ENCODE measurements at places on chromosomes 4 and X. TPM values are rescaled to one million over a fixed set of nuclear protein-coding genes. Genes with fewer than 3 reads are reported as not detected.

ITM2A gene
- 952 TPM for polyA plus RNA-seq

LPAR4 gene
- 39.1 TPM for polyA plus RNA-seq

SASH3 gene
- polyA plus RNA-seq: 3.2 TPM

IDS gene
- polyA plus RNA-seq: 21.7 TPM

GAGE12H gene
- polyA plus RNA-seq: not detected

UGT2B17 gene
- polyA plus RNA-seq: 2.7 TPM

KLHL4 gene
- 4.9 TPM for polyA plus RNA-seq

NELFA gene
- polyA plus RNA-seq: 25.0 TPM

CXXC4 gene
- 2.8 TPM for polyA plus RNA-seq

DUSP21 gene
- not detected for polyA plus RNA-seq

DNA sequence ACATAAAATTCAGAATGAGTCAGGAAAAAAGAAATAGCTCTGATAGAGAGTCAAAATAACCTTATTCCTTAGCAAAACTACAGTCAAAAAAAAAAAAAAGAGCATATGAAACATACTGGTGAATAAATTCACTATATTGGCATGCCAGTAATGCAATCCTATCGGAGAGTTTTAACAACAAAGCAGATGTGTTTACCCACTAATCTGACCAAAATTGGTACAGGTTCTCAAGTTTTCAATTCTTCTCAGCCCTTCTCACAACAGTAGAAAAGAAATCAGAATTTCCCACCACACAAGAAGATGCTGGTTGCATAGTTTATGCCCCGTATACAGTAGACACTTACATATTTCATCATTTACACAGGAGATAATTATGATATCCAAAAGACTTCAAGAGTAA lies 59.4 kb downstream of the LCORL start:
- no peak for DNase-seq

DNA sequence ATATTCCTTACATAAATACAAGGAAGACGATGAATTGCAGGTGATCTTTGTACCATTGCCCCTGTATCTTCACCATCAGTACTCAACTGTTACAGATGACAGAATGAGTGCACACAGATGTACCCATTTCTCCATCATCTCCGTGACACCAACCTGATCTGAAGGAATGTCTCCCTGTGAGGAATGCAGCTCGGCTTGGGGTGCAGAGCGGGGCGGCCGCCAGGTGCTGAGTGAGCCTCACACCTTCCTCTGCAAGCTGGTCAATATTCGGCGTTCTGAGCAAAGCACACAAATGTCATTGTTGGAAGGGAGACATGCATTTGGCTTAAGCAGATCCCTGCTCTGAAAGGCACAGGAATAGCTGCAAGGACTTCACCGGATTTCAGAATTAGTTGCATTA lies 7.4 kb downstream of the ARSD start:
- no peak for DNase-seq

- DNase-seq: no peak
These were observed 8.4 kb downstream of the CNGA1 start for GRCh38 chr4:48008021-48008596.

- DNase-seq: peak; percentile 96
These were observed 5.4 kb downstream of the HTRA3 start for GRCh38 chr4:8274765-8275547.

DNA sequence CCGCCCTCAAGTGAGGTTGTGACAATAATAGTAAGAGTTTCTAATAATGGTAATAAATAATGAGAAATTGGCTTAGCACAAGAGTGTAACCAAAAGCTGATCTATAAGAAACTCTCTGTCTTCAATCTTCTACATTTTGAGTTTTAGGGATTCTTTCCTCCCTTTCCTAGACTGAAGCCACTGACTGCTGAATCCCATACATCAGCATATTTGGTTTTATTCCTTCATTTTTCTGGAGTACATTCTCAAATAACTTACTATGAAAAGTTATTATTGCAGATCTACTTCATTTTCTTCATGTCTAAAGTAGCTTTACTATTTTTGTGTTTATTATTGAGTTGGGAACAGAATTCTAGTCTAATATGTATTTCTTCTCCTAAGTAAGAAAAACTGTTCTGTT lies 49.9 kb upstream of the ADAD1 start:
- DNase-seq: no peak

GRCh38 chr4:139576219-139576618 lies 20.2 kb upstream of the SETD7 start:
- DNase-seq: peak; percentile 86

- no peak for DNase-seq
These were observed 132.8 kb downstream of the SLIT2 start for GRCh38 chr4:20384456-20384855.

GRCh38 chrX:154436374-154436982 lies 476 bp upstream of the GDI1 start:
- DNase-seq: peak; percentile 67

- DNase-seq: no peak
These were observed 142.7 kb downstream of the TENM3 start for GRCh38 chr4:182385897-182386296.

GRCh38 chr4:15878011-15878410 lies 60.5 kb downstream of the FGFBP1 start:
- DNase-seq: no peak

DNA sequence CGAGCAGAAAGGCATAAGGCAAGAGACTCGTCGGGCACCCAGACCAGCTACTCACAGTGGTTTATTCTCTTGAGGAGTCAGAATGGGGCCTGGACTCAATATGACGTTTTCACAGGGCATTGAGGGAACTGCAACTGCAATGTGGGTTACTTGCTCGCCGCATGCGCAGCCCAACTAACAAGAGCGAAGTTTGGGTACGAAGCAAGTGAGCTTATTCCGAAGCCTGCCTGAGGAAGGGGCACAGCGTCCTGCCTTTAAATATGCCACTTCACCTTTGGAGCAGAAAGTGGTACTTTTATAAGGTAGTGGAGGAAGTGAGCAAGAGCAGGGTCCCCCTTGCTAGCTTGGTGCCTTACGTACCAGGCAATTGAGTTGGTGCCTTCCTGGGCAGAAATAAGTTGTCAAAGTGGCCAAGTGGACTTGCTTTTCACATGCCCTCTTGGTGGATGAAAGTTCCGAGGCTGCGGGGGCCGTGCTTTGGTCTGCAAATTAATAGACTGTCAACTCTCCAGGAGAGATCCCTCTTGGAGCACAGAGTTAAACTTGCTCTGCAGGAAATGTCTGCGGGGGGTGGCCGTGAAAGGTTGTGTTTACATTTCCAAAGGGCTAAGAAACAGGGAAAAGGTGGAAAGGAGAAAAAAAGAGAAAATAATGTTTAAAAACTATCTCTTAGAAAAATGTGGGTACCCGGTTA lies 480.4 kb downstream of the TRIML1 start:
- no peak for DNase-seq

DNA sequence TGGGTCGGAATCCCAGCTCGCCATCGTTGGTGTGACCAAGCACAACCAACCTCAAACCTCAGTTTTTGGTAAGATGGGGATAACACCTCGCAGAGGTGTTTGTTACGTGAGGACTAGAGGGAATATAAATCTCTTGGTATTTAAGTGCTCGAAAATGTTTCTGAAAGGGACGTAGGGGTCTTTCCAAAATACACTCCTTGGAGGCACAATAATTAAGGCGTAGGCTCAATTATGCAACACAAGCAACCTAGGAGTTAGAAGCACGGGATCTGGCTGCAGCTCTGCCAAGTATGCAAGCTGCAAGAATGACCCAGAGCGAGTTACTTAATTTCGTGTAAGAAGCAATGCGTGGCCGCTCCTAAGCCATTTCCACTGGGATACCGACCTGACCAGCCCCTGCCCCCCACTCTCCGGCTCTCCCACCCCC lies 552 bp downstream of the ADH5 start:
- peak; percentile 88 for DNase-seq

DNA sequence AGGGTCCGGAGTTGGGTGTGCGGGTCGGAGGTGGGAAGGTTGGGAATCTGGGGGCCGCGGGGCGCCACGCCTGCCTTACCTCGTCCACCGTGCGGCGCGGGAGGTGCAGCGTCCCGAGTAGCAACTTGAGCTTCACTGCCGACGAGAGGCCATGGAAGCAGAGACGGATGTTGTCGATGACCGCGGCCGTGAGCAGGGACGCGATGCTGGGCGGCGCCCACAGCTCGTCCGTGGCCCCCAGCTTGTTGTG lies 178 bp downstream of the NELFA start:
- DNase-seq: no peak

- DNase-seq: no peak
These were observed 48.8 kb downstream of the SHOX start for GRCh38 chrX:679291-679979.

GRCh38 chrX:141279476-141279875 lies 37.2 kb upstream of the SPANXC start:
- peak; percentile 4 for DNase-seq

- DNase-seq: no peak
These were observed 233.8 kb upstream of the LDB2 start for GRCh38 chr4:17132226-17132625.

DNA sequence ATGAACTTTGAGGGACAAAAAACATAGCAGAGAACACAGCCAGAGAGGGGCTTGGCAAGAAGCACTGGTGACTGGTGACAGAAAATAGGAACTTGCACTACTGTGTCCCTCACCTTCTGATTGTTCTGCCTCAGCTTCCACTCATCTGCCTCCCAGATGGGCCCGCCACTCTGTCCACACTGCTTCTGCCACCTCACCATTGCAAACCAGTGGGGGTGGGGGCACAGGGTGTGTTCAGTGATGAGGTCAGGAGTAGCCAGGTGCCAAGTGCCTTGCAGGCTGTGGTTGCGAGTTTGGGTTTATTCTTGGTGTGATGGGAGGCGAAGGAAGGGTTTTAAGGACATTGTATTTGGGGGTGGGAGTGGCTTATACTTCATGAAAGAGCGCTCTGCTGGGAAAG lies 9.1 kb upstream of the UBA1 start:
- no peak for DNase-seq

- DNase-seq: no peak
These were observed 11.9 kb downstream of the SULT1E1 start for GRCh38 chr4:69848028-69848427.

DNA sequence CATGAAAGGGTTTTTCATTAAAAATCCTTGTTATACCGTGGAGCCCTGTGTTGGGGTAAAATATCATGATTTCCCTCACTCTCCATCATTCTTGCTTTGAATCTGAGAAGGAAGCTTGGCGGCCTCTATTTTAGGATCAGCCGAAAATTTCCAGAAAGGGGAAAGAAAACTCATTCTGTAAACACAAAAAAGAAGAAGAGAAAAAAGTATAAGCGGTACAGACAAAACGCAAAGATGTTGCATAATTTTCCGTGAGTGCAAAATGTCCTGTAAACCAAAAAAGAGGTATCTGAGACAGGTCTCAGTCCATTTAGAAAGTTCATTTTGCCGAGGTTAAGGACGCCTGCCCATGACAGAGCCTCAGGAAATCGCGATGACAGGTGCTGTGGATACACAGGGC lies 5.3 kb downstream of the CSF2RA start:
- DNase-seq: peak; percentile 63

DNA sequence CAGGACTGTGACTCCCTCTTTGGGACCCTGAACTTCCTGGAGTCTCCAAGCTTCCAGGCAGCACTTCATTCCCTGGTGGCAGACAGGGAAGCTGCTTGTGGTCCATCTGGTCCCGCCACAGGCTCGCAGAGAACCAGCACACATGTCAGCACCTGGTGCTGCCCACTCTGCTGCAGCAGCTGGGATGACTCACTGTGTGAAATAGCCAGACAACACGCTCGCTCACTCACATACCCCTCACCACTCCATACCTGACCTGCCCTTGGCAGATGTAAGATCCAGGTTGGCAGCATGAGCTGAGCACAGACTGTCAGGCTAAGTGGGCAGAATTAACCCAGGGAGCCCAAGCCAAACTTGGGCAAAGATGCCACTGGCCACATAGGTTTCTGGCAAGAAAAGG lies 613.5 kb downstream of the PCDH18 start:
- DNase-seq: no peak

GRCh38 chr4:48752246-48752645 lies 27.8 kb downstream of the FRYL start:
- no peak for DNase-seq

DNA sequence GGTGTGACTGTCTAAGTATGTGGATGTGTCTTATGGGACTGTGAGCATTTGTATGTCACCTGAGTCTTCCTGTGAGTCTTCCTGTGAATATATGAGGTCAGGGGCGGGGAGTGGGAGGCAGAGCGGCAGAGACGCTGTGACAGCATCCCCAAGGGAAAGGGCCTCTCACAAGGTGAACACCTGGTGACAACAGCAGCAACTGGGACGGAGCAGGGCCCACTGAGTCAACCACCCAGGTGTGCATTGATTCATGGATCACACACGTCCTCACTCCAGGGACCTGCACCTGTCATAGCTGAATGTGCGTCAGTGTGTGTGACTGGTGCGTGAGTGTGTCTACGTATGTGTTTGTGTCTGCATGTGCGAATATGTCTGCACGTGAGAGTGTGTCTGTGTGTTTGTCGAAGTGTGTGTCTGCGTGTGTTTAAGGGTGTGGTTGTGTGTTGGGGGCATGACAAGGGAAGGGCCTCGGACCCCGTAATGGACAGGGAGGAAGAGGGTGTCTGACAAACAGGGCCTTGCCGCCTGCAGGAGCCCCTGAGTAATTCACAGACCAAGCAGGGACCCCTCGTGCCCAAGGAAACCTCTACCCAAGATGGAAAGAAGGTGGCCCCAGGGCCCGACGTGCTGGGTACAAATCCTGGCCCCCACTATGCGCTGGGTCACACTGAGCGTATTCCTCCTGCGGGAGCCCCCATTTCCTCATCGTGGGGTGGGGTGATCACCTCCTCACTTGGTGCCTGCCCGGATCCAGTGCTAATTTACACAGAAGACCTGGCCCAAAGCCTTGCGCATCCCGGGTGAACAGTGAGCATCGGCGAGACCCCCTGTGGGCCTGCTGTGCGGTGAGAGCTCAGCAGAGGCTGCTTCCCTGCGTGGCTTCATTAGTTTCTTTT lies 76.7 kb downstream of the ABLIM2 start:
- no peak for DNase-seq

DNA sequence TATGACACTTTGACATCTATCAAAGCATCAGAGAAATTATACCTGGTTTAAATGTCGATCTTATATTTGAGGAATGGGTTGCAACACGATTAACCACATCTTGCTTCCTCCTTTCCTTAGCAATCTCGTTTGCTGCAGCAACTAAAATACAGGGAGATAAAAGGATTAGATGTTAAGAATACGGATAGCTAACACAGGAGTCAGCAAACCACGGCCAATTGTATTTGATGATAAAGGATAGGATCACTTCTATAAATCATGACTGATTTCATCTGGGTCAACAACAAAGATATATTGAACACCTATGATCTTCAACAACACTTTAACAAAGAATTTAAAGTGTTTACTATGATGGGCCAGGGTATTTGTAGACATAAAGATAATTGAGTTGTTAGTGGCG lies 5.0 kb downstream of the MAP7D3 start:
- DNase-seq: no peak

DNA sequence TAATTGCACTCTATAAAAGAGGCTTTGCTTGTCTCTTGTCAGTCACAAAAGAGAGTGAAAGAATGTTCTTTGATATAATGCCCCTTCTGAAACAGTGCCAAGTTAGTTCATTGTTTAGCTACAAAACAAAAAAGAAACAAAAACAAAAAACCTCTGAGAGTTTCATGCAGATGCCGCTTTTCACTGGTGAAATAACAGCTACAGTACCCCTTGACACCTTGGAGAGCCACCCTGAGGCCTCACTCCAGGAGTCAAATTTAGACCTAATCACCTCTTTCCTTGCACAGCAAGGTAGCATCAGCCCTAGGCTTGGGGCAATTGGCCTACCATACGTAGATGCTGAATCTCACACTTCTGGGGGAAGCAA lies 185.2 kb downstream of the UNC5C start:
- DNase-seq: no peak
